D721Med (cell line): ENCODE measurements at places on chromosomes 3 and 15.
A peak's percentile ranks its signal among the peaks of the same experiment; 100 is the strongest.

DNA sequence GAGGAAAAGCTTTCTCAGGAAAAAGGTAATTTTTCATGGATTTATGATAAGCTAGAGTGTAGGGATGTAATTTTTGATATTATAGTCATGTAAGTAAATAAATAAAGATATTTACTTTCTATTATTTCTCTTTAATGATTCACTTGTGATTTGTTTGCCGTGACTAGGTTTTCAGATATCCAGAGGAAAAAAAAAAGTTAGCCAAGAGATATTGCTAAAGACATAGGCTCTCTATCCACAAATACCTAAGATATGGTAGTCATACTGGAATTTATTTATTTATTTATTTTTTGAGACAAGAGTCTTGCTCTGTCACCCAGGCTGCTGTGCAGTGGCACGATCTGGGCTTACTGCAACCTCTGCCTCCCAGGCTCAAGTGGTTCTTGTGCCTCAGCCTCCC, 59.9 kb downstream of the AP4E1 start:
- no peak for DNase-seq

GRCh38 chr3:133106169-133106568, 68.0 kb downstream of the TMEM108 start:
- DNase-seq: no peak

- no peak for DNase-seq
These were observed 30.5 kb downstream of the NIPA2 start for GRCh38 chr15:22868928-22869327.

DNA sequence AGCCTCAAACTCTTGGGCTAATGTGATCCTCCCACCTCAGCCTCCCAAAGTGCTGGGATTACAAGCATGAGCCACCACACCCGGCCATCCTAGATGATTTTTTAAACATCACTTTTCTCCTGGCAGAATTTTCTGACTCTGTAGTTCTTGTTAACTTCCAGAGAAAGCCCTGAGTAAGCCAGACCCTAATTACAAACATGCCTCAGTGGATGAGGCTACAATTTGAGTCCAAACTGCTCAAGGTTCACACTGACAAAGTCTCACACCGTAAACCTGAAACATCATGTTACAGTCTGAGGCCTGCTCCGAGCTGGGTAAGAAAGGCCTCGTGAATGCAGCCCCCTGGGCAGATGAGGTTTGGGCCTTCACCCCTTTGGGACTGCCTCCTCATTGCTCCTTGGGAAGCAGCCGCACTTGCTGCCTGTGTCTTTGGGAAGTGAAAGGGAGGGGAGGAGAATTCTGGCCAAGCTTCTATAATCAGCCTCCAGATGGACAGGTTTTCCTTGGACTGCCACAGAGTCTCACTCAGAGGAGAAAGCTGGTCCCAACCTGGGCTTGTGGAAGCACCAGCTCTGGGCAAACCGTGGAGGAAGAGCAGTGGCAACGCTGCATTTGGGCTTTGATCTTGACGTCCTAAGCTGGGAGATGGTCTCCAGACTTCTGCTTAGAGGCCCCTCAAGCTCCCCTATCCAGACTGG, 46.0 kb downstream of the CA12 start:
- DNase-seq: no peak

GRCh38 chr3:39978308-39978707, 168.9 kb downstream of the MYRIP start:
- DNase-seq: no peak

GRCh38 chr3:17052363-17052762, 167.6 kb downstream of the PLCL2 start:
- DNase-seq: no peak

DNA sequence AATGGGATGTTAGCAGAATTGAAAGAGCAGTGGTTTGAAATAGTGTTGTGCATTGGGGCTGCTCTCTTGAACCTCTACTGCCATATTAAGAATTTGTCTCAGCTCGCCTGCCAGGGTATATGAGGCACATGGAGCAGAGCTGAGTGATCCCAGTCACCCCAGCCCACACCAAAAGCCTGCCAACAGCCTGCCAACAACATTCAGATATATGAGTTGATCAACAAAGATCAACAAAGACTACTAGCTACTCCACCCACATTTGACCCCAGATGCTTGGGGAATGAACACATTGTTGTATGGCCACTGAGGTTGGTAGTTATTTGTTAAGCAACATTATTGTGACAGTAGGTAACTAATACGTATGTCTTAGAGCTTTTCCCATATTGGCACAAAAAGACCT, 570.9 kb upstream of the IL12A start:
- DNase-seq: no peak

- DNase-seq: no peak
These were observed 6.1 kb downstream of the SKOR1 start for GRCh38 chr15:67831363-67831762.

- DNase-seq: no peak
These were observed 254.0 kb upstream of the SOX2 start for GRCh38 chr3:181457756-181458155.

- no peak for DNase-seq
These were observed 92.0 kb upstream of the LINGO1 start for GRCh38 chr15:77724715-77725114.

GRCh38 chr3:128367761-128368160, 98.9 kb downstream of the DNAJB8 start:
- no peak for DNase-seq

GRCh38 chr15:22907161-22907950, 68.9 kb downstream of the NIPA2 start:
- DNase-seq: no peak

DNA sequence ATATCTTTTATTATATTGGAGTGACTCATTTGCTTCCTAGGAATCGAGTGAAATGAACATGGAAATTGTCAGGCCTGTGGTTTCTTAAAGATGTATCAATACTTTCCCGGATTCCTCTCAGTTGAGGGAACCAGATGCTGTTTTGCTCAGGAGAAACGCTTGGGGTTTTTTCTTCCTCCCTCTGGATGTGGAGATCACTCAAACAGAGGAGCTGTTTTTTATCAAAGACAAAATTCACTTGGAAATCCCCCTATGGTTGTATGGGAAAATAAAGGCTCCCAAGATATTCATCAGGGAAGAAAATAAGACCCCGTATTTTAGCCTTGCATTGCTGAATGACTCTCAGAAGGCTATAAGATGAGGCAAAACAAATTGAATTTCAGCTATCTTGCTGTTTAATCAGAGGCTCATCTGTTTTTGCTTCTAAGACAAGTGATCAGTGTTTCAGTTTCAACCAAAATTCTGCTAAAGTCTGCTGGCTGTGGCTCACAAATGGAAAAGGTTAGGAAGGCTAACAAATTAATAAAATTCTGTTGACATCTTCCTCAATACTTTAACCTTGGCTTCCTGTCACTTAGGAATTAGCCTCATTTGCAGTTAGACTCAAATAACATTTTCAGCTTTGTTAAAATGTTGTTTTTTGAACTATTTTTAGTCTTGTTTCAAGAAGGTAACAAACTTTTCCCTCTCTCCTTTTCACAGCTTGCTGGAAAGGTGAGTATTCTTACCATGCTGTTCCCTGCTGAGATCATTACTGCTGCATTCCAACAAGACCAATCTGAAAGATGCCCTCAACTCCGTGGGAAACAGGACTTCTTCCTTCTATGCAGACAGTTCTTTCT, 83.6 kb downstream of the COL6A5 start:
- no peak for DNase-seq

GRCh38 chr3:151867666-151868065, 5.8 kb upstream of the SUCNR1 start:
- DNase-seq: no peak

DNA sequence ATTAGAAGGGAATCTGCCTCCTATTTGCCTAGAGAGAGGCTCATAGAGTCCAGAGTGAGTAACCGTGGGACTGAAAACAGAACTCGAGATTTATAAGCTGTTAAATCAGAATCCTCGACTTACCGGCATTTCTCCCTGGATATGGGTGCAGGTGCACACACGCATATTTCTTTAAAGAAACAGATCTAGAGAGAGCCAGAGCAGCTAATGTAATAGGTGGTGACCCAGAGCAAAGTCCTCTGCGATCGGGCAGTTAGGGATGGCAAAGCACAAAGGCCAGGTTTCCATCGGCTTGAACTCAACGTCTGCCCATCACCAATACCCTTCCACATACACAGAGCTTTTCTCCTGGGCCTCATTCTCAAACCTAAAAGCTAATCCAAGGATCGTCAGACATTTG, 13.8 kb downstream of the RNF168 start:
- no peak for DNase-seq

GRCh38 chr3:38541806-38542205, 45.7 kb downstream of the EXOG start:
- peak; percentile 35 for DNase-seq

DNA sequence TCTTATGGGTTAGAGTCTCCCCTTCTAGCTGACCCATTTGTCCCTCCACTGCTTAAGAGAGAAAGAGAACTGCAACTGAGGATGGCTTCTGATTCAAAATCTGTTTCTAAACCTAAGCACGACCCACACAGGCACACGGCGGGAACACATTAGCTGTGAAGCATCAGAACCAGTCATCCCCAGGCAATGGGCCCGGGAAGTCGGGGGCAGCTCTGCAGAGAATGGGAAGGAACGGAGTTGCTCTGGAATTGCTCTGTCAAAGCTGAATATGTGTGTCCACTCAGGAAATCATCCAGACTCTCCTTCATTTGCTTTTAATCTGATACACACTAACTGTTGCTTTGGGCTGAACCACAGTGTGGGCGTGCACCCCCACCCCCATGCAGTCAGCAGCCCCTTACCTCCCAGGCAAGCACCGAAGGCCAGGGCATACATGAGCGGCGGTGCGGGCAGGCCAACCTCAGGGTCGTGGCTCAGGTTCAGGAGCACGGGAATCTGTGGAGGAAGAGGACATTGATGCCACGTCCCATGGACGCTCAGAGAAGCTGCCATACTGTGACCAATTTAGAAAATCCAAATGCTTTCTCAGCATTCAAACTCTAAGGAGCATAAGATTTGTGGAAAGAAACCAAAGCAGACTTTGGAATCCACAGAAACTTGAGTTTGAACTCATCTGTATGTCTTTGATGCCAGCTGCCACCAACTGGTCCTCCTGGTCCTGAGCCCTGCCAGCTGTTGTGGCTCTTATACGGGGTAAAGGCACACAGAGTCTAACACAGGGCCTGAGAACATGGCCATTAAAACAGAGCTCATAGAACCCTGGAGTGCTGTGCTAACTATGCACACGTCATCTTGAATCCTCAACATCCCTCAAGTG, 247.9 kb downstream of the OCA2 start:
- no peak for DNase-seq

GRCh38 chr15:64755427-64755940, 19.9 kb downstream of the RBPMS2 start:
- no peak for DNase-seq

GRCh38 chr15:55770806-55771205, 27.9 kb upstream of the PRTG start:
- no peak for DNase-seq

GRCh38 chr3:158713094-158713499, 19.2 kb downstream of the RARRES1 start:
- no peak for DNase-seq

GRCh38 chr3:138950006-138950644, 3.1 kb downstream of the FOXL2NB start:
- no peak for DNase-seq

DNA sequence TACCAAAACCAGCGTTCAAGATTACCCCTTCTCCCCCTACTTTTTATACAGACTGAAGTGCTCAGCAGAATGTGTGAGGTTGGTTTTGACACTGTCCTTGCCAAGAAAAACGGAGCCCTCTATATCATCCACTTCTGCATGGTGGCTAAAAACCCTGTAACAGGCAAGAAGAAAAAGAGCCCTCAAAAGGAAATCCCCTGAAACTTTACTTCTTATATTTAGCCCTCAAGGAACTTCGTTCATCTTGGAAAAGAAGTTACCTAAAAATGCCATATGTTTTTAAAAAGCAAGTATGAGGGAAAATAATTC, 473.6 kb downstream of the FOXP1 start:
- no peak for DNase-seq

GRCh38 chr3:194775731-194776130, 90.0 kb downstream of the FAM43A start:
- DNase-seq: no peak

DNA sequence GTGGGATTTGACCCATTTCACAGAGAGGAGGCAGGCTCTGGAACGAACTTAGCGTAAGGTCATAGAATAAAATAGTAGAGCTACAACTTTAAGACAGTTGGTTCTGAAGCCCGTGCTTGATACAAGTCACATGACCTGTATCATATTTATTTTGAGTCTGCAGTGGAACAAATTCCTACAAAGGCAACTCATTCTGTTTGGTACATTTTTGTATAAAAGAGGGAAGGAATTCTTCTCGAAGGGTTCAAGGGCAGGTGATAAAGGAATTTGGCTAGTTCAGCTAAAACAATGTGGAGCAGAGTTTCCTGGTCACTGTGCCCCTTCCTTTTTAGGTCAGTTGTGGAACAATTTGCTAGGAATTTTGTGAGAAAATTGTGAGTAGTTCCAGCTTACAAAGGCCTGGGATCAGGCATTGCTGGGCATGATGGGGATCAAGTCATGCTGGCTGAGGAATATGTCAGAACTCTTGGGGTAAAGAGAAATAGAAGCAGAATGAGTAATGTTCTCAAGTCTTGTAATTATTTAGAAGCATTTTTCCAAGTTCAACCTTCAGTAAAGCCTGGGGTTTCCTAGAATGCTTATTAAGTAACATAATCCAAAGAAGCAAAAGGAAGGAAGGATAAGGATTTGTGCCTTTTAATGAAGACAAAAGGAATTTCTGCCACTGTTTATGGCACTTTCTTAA, 19.1 kb downstream of the USP3 start:
- DNase-seq: no peak
